Mammary epithelial cell (primary cell): ENCODE measurements at places on chromosomes 2 and 18. TPM values are rescaled to one million over a fixed set of nuclear protein-coding genes. Genes with fewer than 3 reads are reported as not detected.

Gene ALKAL2
- total RNA-seq: not detected in 2 replicates

DNA sequence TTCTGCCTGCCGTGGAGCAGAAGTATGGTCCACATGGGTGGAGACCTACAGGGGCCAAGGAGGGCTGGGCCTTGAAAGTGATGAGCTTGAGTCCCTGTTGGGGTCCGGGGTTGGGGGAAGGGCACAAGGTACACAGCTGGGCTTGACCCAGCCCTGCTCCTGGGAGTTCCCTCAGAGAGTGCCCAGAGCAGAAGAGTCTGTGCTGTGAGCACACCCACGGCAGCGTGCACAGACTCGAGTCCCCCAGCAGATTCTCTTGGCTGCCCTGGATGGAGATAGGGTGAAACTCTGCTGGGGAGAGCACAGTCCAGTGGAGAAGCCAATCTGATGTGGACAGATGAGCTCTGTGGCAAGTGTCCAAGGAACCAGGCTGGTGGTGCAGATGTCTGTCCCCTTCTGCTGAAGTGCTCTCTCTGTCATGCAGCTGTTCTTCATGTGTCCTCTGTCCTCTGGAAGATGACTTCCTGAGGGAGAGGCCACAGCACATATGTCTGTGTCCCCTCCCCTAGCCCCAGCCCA is 27.5 kb downstream of the INPP4A start:
- no peak for DNase-seq

- DNase-seq: no peak
Observed at GRCh38 chr2:70854411-70854810, 18.8 kb upstream of the CD207 start.

- DNase-seq: no peak
Observed at GRCh38 chr18:22293417-22293816, 124.0 kb downstream of the GATA6 start.
